ENCODE measurements at places on chromosomes 12 and 14.

- DNase-seq = no peak
Observed at GRCh38 chr12:75196408-75196807, 13.2 kb downstream of the KCNC2 start.

DNA sequence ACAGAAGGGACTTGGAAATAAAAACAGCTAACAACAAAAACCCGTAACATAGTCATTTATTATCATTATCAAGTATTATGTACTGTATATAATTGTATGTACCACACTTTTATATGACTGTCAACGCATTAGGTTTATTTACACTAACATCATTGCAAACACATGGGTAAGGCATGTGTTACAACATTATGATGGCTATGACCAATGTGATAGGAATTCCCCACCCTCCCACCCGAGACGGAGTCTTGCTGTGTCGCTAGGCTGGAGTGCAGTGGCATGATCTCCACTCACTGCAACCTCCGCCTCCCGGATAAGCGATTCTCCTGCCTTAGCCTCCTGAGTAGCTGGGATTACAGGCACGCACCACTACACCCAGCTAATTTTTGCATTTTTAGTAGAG is 82.6 kb downstream of the ERC1 start:
- no peak for DNase-seq

DNA sequence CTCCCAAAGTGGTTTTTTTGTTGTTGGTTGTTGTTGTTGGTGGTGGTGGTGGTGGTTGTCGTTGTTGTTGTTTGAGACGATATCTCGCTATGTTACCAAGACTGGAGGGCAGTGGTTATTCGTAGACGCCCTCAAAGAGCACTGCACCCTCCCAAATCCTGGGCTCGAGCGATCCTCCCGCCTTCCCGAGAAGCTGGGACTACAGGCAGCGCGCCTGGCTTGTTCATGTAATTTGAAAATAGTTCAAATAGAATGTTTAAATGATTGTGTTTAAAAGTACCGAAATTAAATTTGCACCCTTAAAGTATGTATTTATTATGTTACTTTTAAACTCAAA is 439 bp upstream of the ANAPC5 start:
- no peak for DNase-seq

- DNase-seq = no peak
Observed at GRCh38 chr12:69704357-69704756, 5.3 kb upstream of the BEST3 start.

DNA sequence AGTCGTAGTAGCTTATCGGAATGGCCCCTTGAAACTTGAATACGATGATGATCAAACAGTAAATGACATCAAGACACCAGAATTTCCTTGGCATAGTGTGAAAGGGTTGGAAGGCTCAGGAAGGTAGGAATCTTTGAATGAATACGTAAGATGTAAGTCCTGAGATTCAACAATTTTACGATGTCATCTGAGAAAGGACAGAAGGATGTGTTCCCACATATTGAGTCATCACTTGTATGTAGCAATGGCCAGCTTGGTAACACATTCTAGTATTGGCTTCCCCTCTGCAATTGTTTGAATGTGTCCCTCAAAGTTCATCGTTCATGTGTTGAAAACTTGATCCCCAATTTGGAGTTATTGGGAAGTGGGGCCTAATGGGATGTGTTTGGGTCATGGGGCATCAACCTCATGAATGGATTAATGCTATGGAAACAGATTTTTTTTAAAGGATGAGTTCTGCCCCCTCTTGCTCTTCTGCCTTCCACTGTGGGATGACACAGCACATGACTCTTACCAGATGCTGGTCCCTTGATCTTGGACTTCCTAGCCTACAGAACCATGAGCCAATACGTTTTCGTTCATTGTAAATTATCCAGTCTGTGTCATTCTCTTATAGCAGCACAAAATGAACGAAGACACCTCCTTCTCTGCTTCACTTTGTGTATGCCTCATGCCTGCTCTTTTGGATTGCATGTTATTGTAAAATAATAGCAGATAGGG is 284.6 kb downstream of the BCAT1 start:
- DNase-seq = no peak

DNA sequence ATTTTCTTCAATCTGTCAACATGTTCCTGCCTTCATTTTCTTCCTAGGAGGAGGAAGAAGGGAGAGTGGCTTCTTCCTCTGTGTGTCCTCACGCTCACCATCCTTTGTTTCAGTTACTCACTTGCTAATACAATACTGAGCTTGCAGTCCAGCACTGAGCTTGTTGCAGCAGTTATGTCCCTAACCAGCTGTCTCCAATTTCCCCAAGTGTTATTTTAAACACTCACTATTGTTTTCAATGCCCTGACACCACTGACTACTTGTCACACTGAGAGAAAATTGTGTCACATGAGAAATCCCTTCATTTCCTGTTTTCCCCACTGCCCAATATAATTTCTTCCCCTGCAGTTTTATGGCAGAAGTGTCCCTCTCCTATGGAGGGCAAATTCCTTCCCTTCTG is 53.4 kb downstream of the HSD17B6 start:
- DNase-seq = no peak

DNA sequence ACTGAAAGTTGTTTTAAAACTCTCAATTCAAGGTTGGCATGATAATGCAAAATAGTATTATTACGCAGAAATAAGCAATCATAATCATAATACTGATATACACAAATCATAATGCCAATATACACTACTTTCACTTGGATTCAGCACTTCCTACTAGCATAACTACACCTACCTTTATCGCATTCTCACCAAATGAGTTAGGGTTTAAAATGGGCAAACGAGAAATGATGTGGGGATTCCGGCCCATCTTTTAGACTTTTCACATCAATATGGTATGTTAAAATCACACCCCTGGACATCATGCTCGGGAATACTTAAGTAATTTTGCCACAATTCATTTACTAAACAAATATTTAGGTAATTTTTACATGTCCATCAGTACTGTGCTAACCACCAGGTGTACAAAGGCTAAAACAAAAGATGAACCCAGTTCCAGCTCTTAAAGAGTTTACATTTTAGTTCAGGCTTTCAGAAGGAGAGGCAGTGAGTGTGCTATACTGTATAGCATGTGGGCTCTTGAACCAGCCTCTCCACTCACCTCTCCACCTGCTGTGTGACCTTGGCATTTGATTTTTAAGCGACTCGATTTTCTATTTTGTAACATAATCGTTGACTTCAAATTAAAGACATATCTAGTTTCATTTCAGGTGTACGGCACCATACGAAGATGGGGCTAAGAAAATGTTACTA is 1.1 kb upstream of the USP15 start:
- DNase-seq = no peak

- DNase-seq = no peak
Observed at GRCh38 chr14:101009531-101009930, 106.0 kb upstream of the RTL1 start.

DNA sequence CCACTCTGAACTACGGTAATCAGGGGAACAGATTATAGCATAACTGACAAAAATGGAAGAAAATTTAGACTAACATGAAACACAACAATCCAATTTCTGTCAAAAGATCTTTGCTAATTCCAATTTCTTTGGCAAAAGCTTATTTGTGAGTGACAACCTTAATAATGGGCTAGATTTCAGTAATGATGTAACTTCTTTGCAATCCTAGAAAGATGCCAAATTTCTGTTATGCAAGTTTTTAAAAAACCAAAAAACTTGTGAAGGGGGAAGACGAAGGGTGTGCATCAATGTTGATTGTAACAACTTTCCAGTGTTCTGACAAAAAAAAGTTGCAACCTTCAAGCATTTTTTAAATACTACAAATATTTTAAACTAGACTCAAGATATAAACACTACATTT is 59.9 kb downstream of the DICER1 start:
- no peak for DNase-seq

GRCh38 chr12:91143206-91143605 is 31.9 kb upstream of the LUM start:
- DNase-seq = no peak

DNA sequence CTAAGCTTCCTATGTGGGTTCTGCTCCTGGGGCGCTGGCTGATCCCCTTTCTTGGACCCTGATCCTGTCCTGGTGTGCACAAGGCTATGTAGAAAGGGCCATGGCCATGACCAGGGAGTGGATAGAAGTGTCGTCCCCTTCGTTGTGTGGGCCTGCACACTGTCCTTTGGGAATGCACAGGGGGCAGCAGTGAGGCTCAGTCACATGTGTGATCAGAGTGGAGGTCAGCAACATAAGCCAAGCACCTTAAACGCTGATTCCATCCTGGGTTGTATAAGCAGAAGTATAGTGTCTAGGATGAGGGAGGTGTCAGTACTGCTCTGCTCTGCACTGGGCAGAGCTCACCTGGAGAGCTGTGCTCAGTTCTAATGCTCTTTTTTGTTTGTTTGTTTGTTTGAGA is 48.4 kb downstream of the ESRRB start:
- DNase-seq = no peak

GRCh38 chr12:29343022-29343799 is 37.8 kb downstream of the ERGIC2 start:
- DNase-seq = no peak

GRCh38 chr12:95583933-95584332 is 32.7 kb upstream of the USP44 start:
- DNase-seq = no peak

DNA sequence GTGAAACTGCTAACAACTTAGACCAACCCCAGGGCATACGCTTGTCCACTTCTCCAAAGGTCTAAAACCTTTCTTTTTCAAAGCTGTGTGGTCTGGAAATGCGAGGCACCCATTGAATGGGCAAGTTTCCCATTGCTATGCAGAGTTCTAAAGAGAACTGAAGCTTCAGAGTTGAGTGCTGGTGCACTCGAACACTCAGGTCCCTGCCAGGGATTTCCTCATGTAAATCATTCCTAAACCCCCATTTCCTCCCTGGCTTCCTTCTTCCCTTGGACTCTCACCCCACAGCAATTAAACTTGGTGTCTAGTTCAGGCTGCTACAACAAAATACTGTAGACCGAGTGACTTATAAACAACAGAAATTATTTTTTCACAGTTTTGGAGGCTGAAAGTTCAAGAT is 2.2 kb upstream of the PXN start:
- DNase-seq = no peak

DNA sequence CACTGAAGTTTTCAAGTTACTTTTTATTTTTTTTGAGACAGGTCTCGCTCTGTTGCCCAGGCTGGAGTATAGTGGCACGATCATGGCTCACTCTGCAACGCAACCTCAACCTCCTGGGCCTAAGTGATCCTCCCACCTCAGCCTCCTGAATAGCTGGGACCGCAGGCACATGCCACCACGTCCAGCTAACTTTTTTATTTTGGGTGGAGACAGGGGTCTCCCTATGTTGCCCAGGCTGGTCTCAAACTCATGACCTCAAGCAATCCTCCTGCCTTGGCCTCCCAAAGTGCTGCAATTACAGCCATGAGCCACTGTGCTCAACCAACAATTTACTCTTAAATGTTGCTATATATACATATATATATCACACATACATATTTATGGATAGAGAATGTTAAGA is 27.4 kb upstream of the LGALS3 start:
- no peak for DNase-seq

- no peak for DNase-seq
Observed at GRCh38 chr12:82089369-82090121, 268.6 kb downstream of the CCDC59 start.

- DNase-seq = no peak
Observed at GRCh38 chr14:35215110-35215813, 76.9 kb upstream of the PSMA6 start.

DNA sequence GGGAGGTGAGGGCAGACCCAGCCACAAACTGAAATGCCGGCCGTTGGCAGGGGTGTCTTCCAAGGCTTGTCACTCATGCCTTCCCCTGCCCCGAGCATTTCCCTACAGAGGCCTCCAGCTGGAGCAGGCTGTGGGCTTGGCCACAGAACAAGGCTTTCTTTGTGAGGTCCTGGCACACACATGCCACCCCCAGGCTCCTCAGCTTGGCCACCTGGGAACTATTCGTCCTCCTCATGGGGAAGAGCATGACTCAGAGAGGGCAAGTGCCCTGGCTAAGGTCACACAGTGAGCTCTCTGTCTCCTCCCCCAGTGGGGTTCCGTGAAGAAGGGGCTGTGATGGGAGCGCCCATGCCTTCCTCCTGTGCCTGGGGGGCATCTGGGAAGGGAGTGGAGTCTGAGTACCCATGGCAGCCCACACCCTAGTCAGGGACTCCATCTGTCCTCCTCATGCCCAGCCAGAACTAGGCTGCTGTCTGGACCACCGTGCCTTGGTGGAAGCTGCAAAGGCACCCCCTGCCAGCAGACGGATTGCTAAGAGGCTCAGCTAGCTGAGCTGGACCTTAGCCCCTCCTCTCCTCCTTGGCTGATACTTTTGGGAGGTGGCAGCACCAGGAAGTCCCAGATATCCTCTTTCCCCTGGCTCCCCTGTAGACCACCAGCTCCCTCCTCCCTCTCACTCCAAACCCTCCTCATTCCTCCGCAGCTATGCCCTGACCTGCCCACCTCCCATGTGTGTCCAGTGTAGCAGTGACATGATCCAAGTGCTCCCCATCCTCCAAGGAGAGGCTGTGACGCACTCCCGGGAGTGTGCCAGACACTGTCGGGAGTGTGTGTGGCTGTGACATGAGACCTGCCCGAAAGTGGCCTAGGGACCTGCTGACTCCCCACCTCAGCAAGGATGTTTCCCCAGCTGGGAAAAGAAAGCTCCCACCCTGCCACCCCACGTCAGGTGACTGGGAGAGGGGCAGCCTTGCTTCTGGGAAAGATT is 21.4 kb downstream of the ABCB9 start:
- no peak for DNase-seq

DNA sequence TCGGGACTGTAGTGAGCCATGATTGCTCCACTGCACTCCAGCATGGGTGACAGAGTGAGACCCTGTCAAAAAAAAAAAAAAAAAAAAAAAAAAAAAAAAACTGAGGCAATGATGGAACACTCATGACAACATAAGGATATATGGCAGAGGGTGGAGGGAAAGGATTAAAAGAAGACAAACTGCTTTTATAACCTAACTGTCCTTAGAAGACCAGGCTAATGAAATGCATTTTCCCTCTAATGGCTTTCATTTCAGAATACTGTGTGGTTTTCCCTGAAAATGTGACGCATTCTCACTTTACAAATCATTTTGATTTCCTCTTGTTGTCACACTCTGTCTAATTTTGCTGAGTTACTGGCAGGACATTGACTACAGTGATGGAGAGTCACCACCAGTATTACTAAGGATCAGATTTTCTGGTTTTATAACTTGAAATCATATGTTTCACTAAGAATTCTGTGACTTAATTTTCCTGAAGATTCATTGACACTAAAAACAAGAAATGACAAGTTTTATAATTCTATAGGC is 137.6 kb upstream of the SSTR1 start:
- no peak for DNase-seq

- DNase-seq = no peak
Observed at GRCh38 chr12:123761841-123762714, at the start of gene DNAH10. Gene DNAH10 (plus strand): TSS chr12:123762301. CDS start chr12:123762337, 36 bp downstream.

GRCh38 chr14:91230397-91231035 is 14.0 kb downstream of the GPR68 start:
- DNase-seq = no peak

GRCh38 chr14:22305607-22306006 is 283.4 kb downstream of the DAD1 start:
- DNase-seq = no peak

GRCh38 chr12:57142121-57142520 is 5.3 kb downstream of the LRP1-AS start:
- DNase-seq = no peak

Measured in stimulated activated CD4-positive, alpha-beta T cell treated with anti-CD3 and anti-CD28 coated beads, Interleukin-1b, Interleukin-23, amount 100 ng/mL, for 1 hour (primary cell).